Stimulated activated CD8-positive, alpha-beta memory T cell treated with anti-CD3 and anti-CD28 coated beads, Interleukin-7, amount 100 ng/mL, for 1 hour (primary cell): ENCODE measurements at places on chromosomes 1 and 21.

DNA sequence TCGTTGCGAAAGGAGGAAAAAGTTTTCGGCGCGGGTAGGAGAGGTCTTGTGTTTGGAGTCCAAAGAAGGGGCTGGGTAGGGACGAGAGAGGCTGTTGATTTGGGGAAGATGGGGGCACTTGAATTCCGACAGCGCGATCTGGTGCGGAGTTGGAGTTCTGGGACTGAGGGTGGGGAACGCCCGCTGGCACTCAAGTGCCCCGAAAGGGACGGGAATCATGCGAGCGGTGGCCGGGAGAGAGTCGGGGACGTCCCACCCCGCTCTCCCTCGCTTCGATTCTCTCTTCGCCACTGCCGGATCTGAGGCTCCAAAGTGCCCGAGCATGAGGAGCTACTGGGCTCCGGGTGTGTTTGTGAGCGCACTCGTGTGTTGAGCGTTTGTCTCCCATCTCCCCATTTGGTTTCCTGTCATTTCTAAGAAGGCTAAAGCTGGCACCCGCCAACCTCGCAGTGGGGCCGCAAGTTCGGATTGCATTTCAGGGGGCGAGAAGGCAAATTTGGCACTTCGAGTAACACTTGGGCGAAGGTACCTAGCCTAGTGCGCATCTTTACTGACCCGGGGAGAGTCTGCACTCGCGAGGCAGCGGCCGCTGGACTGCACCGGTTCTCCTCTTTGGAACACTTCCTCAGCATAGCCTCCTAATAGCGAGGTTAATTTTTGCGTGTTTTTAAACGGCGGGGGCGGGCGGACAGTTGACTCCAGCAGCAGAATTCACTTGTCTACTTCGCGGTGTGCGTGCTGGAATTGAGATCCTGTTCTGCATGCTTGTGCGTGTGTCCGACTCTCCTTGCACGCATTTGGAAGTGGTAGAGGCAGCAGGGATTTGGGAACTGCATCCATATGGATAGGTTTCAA, 1.2 kb downstream of the CHRM3 start:
- DNase-seq = no peak

DNA sequence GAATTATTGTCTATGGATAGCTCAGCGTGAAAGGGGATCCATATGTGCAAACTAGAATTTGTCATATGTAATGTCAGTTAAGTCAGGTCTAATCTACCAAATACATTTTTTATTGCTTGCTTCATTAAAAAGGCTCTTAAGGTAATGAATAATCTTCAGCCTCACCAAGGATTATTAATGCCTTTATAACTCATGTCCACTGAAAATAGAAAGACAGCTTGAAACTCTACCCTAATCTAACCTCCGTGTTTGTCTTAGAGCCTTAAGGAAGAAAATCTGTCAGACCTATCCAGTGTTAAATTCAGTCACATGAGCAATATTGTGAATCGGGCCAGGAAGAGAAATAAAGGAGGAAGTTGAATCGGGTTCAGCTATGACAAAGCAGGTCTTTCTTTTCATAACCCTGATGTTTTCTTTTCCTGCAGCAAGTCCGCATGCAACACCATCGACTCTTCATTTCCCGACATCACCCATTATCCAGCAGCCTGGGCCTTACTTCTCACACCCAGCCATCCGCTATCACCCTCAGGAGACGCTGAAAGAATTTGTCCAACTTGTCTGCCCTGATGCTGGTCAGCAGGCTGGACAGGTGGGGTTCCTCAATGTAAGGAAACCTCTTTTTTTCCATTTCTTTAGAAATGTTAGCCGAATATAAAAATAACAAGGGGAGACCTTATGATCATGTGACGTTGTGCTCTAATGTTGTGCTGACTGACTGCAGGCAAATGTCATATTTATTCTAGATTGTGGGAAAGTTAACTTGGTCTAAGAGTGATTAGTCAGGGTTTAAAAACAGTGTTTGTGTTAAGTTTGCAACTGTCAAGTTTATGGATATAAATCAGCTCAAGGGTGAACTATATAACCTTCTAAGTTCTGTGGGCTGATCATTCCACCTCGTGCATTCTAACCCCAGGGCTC, 321.0 kb downstream of the TM2D1 start:
- no peak for DNase-seq

- DNase-seq = no peak
Observed at GRCh38 chr1:53449693-53450092, 9.5 kb upstream of the DMRTB1 start.

DNA sequence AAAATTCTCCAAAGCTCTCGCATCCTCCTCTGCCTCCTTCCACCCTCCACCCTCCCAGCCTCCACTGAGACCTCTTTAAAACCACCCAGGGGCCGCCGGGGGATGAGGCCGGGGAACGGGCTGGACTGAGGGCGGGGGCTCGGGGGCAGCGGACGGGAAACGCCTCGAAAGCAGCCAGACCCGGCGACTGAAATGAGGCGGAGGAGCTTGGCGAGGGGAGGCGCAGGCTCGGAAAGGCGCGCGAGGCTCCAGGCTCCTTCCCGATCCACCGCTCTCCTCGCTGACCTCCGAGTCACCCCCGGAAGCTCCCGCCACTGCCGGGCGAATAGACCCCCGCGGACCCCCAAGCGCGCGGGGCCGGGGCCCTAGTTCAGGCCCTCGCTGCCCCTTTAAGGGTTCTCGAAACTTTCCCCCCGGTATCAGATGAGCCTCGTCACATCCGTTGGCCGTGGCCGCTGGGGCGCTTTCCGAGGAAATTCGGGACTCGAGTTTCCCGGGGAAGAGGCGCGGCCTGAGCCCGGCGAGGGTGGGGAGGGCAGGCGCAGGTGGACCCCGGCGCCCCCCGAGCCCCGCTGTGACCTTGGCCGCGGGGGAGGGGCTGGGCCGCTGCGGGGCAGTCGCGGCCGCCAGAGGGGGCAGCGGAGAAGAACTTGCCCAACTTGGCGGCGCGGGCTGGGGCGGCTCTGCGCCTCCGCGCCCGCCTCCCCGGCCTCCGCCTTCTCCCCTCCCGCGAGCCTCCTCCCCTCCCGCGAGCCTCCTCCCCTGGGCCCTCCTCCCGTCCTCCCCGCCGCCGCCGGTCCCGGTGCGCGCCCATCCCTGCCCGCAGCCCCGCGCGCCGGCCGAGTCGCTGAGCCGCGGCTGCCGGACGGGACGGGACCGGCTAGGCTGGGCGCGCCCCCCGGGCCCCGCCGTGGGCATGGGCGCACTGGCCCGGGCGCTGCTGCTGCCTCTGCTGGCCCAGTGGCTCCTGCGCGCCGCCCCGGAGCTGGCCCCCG, at the start of gene BACE2:
Gene BACE2, plus strand, starts transcription at position 813 of the 995 bp plus-strand sequence. Its CDS starts 104 bp downstream, at position 917.
- DNase-seq = no peak

GRCh38 chr1:37399830-37400464, 74.4 kb upstream of the ZC3H12A start:
- DNase-seq = no peak

- no peak for DNase-seq
Observed at GRCh38 chr1:22142315-22143064, 407 bp downstream of the WNT4 start.
